ENCODE measurements at places on chromosomes 12 and 14. TPM values are rescaled to one million over a fixed set of nuclear protein-coding genes. Genes with fewer than 3 reads are reported as not detected.

- DNase-seq = no peak
Measured at GRCh38 chr12:122884091-122884826, 11.7 kb downstream of the VPS37B start.

GRCh38 chr12:46717868-46718267 is 107.9 kb downstream of the SLC38A4 start:
- no peak for DNase-seq

DNA sequence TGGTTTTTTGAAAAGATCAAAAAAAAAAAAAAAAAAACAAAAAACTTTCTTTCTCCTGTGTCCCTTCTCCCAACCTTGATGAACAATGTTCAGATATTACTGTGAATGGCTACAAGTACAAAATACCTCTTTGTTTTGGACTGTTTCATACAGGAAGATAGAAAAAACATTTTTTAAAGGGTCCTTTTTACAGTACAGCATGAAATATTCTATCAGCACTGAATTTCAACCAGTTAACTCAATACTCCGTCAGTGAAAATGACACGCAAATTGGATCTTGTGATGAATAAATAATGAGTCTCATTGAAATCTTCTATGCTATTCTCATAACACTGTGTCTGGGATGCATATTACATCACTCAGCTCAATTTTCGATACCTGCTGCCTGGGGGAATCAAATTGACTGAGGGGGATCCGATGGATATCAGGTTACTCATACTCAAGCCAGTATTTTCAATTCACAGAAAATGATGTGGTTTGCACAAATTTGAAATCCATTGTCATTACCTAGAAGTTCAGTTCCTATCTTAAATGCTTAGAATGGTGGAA is 179.6 kb downstream of the TMTC2 start:
- DNase-seq = no peak

The PTGER2 gene
- polyA plus RNA-seq = 7.9 TPM

The GPR68 gene
- polyA plus RNA-seq = 1.7 TPM

Data from left renal pelvis (tissue), 4 donors.